CD4-positive, alpha-beta T cell treated with Interleukin-2 at 100 ng/mL for 4 hours (primary cell): ENCODE measurements at places on chromosomes 3 and 15.

GRCh38 chr3:142732066-142732465, 8.2 kb downstream of the TRPC1 start:
- DNase-seq, result no peak

DNA sequence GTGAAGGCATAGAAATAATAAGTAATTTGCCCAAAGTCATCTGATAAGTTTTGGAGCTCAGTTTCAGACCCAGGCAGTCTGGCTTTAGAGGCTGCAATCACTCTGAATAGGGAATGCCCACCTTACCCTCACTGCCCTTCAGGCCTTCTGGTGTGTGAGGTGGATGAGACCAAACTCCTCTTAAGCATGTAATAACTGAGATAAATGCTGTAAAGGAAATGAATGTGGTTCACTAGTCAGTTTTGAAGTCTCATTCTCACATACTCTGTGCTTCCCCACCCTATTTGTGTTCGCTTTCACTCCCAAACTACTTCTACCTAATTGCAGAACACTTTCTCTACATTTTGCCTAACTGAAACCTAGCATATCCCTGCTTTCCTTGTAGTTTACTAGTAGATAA, 144.1 kb downstream of the FILIP1L start:
- no peak for DNase-seq

GRCh38 chr3:168024537-168024941, 71.2 kb downstream of the GOLIM4 start:
- DNase-seq, result no peak

DNA sequence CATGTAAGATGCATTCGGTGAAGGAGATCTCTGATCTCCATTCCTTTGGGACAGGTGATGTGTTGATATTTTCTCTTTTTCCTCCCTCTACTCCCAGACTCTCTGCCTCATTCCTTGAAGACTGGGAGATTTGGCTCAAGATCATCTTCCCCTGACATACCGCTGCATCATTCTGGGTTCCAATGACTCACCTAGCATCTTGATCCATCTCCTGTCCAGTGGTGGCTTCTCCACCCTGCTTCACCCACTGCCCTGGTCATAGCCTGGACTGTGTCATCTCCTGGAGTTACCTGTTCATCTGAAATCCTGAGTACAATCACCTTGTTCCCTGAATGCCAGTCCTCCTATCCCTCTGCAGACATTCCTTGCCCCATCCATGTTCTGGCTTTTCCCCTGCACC, 57.4 kb upstream of the TRAK1 start:
- no peak for DNase-seq

- no peak for DNase-seq
These were observed 43.9 kb downstream of the BHLHE40 start for GRCh38 chr3:5022966-5023776.

DNA sequence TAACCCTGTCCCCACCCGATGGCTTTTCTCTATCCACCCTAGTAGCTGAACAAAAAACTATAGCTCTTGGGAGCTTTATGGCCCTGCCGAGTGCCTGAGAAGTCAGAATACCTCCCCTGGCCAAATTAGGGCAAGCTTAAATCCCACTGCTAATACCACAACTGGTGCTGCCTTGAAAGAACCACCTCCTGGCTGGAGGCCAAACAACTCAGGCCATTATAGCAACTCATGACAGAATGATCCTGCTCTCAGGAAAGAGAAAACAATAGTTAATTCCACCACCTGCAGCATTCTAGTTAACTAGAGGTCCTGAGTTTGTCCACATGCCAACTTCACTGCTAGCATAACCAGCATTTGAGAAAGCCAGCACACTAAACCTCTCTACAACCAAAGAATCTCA, 123.2 kb downstream of the RTP4 start:
- no peak for DNase-seq

DNA sequence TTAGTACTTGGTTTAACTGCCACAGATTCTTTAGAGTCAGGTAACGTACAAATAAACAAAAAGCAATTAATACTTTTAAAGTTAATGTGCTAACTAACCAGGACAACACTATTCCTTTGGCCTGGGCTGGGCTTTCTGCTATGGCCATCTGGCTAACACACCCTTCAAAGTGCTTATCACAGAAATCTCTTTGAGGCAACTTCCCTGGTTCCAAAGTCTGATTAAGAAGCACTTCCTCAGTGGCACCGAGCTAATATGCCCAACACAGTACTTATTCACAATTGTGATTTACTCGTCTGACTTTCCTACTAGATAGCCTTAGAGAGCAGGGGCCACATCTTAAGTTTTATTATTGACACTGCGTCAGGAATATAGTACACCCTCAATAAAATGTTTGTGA, 191.4 kb downstream of the MEIS2 start:
- no peak for DNase-seq

DNA sequence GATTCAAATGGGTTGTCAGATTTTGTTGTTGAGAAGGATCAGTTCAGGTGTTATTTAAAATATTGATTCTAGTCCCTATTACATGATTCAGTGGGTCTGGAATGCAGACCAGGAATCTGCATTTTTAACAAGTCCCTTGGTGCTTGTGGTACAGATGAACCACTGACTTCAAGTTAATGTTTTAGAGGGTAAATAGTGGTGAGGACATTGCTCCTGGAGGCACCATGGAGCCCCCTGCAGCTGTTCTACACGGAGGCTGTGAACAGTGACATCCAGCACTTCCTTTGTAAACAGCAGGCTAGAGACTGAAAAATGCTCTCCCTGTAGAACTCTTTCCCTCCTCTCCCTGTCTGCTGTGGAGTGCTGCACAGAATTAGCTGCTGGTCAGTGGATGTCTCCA, 4.8 kb upstream of the FSIP1 start:
- no peak for DNase-seq

- DNase-seq, result no peak
These were observed 56.6 kb downstream of the ANP32A start for GRCh38 chr15:68764090-68764489.

DNA sequence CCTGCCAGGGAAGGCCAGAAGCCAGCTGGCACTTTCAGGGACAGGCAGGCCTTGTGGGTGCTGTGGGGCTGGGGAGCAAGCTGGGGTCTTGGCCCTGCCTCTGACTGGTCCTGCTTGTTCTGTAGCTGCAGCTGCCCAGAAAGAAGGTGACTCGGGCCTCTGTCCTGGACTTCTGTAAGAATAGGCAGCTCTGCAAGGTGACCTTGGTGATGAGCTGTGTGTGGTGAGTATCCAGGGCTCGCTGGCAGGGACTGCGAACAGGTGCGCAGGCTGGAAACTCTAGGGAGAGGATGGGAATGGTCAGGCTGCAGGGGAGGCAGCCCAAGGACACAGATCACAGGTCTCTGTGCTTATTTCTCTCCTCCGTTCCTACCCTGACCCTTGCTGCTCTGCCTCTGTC, 31.2 kb downstream of the SLC22A14 start:
- no peak for DNase-seq

DNA sequence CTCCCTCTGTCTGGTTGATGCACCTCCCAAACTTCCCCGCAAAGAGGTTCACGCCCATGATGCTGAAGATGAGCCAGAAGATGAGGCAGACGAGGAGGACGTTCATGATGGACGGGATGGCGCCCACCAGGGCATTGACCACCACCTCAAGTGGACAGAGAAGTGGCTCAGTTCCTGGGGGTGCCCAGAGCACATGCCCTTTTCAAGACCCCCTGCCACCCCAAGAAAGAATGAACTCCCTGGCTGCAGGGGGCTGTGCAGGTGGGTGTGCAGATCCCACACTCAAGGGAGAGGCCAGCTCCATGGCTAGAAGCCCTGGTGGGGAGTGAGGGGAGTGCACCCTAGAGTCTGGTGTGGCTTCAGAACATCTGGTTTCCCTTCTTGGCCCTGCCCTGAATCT, 64.1 kb downstream of the EXOG start:
- DNase-seq, result no peak

GRCh38 chr15:92971713-92972112, 71.6 kb downstream of the CHD2 start:
- DNase-seq, result no peak

DNA sequence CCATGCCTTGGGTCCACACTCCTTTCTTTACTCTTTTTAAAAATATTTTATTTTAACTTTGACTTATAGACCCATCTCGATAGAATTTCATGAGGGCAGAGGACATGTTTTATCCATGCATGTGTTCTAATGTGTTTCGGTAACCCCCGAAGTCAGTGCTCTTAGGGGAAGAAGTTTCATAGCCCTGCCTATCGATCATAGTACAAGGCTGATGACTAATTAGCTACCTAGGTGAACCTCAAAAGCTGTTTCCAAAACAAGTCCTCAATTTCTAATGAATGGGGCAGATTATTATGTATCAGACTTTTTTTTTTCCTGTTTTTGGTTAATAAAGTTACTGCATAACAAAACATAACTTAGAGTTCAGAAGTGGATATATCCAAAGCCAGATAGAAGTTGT, 82.0 kb downstream of the MBNL1 start:
- DNase-seq, result peak; percentile 43

GRCh38 chr3:12998648-12999047, 74.6 kb downstream of the IQSEC1 start:
- DNase-seq, result no peak

GRCh38 chr3:42771271-42771670, 1.8 kb downstream of the CCDC13 start:
- DNase-seq, result no peak

DNA sequence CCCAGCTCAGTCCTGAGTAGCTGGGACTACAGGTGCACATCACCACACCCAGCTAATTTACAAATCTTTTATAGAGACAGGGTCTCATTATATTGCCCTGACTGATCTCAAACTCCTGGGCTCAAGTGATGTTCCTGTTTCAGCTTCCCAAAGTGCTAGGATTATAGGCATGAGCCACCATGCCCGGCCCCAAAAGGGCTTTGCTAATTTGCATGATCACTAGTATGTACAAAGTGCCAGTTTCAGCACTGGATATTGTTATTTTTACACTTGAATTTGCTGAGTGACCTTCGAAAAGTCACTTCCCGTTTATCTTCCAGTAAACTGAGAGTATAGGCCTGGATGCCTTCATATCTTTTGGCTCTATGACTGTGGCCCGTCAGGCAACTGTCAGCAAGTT, 12.2 kb downstream of the CLN6 start:
- no peak for DNase-seq

DNA sequence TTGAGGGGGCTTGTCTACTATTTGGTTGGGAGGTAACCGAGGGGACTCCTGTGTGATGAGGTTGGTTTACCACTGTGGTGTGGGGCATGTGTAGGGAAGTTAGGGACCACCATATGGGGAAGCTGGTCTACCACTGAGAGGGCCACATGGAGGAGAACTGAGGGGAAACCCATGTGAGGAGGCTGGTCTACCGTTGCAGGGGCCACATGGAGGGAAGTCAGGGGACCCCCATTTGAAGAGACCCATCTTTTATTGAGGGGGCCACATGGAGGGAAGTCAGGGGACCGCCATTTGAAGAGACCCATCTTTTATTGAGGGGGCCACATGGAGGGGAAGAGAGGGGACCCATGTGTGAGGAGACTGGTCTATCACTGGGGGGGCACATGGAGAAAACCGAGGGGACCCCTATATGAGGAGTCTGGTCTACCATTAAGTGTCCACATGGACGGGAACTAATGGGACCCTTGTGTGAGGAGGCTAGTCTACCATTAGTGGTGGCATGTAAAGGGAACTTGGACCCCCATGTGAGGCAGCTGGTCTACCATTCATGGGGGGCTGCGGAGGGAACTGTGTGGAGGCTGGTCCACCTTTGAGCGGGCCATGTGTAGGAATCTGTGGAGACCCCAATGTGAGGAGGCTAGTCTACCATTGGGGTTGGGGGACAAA, 165.5 kb downstream of the FBLN2 start:
- DNase-seq, result no peak
